ENCODE measurements at places on chromosomes 7 and 10.

- H3K36me3 ChIP-seq = no peaks in the 10 kb centered on the region
- no peaks in the 10 kb centered on the region for H3K4me1 ChIP-seq
Measured at GRCh38 chr7:124737760-124738300, 27.8 kb downstream of the GPR37 start.

DNA sequence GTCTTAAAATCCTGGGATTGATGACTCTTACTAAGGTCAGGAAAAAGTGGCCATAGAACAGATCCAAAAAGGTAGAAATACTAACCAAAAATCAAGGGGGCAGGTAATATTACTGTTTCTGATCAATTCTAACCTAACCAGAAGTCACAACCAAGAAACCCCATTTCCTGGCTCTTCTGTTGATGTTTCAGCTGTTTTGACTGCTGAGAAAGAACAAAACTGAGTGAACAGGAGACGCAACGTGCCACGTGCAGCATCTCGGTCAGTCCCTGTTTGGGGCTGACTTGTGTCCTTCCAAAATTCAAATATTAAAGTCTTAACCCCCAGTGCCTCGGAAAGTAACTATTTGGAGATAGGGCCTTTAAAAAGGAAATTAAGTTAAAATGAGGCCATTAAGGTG, 56.8 kb downstream of the JAZF1 start:
- H3K4me1 ChIP-seq = no peaks in the 10 kb centered on the region
- H3K27ac ChIP-seq = no peak overlapping the region
- H3K27me3 ChIP-seq = no peaks in the 10 kb centered on the region
- no peak overlapping the region for H3K4me3 ChIP-seq

DNA sequence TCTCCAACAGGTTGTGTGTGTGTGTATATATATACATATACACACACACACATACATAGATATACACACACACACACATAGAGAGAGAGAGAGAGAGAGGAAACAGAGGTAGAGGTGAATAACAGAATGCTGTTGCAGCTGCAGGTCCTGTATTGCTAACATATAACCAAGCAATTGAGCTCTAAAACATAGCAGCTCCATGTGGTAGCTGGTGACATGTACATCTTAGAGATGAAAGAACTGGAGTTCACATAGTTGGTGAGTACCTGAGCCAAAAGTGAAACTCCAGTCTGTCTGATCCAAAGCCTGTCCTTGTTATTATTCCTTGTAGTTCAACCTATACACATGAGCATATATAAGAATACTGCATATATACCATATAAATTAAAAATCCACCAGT, 152.9 kb upstream of the CSTF2T start:
- DNase-seq = no peak
- no peaks in the 10 kb centered on the region for H3K4me1 ChIP-seq
- no peak overlapping the region for H3K4me3 ChIP-seq
- H3K36me3 ChIP-seq = no peaks in the 10 kb centered on the region

DNA sequence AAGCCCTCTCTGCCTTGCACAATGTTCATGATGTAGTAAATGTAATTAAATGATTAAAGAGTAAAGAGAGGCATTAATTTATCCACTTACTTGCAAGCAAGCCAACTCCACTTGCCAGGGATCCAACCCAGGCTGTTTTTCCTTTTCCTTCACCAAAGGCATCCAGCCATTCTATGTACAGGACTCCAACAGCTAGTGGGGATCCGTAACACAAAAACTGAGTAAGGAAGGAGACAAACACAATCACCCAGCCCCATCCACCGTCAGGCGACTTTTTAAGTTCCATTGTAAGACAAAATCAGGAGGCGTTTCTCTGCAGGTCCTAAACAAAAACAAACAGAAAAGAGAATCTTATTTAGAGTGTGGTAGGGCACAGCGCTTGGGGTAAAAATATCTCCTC, 25.6 kb downstream of the SLC16A9 start:
- H3K4me3 ChIP-seq = no peak overlapping the region
- H3K4me1 ChIP-seq = peaks cover 42% of the 10 kb centered on the region
- H3K36me3 ChIP-seq = no peaks in the 10 kb centered on the region
- no peaks in the 10 kb centered on the region for H3K27me3 ChIP-seq
- DNase-seq = no peak
- no peak overlapping the region for H3K27ac ChIP-seq

GRCh38 chr7:16776053-16776452, 22.5 kb downstream of the TSPAN13 start:
- H3K36me3 ChIP-seq = no peaks in the 10 kb centered on the region
- no peak for DNase-seq
- H3K27ac ChIP-seq = no peak overlapping the region
- no peaks in the 10 kb centered on the region for H3K27me3 ChIP-seq
- peaks cover 9% of the 10 kb centered on the region for H3K4me1 ChIP-seq
- H3K4me3 ChIP-seq = no peak overlapping the region

DNA sequence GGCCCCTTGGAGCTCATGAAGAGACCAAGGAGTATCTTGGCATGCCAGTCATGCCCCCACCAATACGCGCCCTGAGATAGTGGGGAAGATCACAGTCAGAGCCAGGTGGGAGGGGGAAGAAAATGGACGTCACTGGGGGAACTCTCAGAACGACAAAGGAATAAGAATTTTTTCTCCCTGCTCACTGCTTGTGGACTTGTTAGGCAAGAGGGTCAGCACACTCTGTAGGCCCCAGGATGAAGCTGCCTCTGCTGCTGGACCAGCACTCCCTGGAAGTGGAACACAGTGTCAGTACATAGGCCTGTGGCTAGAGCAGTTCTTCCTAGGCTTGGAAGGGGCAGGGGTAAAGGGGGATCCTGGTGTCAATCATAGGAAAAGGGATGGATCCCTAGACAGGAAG, 46.5 kb downstream of the DRGX start:
- no peak overlapping the region for H3K27ac ChIP-seq
- no peaks in the 10 kb centered on the region for H3K27me3 ChIP-seq
- H3K4me3 ChIP-seq = no peak overlapping the region
- no peak for DNase-seq
- H3K4me1 ChIP-seq = no peaks in the 10 kb centered on the region

DNA sequence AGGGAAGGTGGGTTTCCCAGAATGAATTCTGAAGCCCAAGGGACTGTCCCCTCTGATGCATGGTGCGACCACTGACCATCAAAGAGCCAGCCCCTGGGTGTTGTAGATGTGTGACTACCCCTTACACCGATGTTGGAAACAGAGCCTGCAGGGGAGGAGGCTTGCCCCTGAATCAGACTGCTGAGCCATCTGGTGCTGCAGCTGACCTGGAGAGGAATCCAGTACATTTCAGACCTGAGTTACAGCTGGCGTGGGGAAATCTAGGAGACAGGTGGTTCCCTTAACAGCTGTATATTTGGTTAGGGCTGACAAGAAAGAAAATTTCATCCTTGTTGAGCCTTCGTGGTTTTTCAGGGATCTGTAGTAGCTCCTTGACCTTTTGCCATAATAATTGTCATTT, 195.5 kb downstream of the CELF2 start:
- DNase-seq = no peak
- no peak overlapping the region for H3K4me3 ChIP-seq
- no peaks in the 10 kb centered on the region for H3K36me3 ChIP-seq
- H3K27me3 ChIP-seq = no peaks in the 10 kb centered on the region

DNA sequence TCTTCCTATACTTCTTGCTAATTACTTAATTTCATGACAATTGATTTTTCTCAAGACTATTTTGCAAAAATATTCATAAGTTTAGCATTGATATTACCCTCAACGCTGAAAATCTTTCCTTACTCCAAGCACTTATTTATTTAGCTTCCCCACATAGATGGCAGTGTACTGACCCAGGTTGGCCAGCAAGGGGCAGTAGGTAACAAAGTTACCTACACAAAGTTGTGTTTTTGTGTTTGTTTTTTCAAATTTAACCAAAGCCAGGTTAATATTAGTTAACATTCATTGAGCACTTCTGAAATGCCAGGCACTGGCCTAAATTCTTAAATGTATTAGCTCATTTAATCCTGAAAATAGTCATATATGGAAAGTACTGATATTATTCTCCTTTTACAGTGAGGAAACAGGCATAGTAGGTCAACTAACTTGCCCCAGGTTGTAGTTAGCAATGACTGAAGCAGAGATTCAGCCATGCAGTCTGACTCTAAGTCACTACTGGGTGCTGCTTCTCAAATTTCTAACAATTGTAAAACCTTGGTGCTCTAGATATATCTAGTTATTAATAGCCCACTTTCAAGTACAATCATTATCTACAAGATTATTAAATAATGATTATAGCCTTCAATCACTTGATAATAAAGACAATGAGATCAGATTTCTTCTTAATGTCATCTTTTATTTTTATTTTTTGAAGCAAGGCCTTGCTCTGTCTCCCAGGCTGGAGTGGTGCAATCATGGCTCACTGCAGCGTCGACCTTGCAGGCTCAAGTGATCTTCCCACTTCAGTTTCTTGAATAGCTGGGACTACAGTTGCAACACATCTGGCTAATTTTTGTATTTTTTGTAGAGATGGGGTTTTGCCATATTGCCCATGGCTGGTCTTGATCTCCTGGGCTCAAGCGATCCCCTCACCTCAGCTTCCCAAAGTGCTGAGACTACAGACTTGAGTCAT, 5.8 kb upstream of the GGCT start:
- no peaks in the 10 kb centered on the region for H3K36me3 ChIP-seq
- H3K27ac ChIP-seq = no peak overlapping the region
- H3K27me3 ChIP-seq = no peaks in the 10 kb centered on the region

DNA sequence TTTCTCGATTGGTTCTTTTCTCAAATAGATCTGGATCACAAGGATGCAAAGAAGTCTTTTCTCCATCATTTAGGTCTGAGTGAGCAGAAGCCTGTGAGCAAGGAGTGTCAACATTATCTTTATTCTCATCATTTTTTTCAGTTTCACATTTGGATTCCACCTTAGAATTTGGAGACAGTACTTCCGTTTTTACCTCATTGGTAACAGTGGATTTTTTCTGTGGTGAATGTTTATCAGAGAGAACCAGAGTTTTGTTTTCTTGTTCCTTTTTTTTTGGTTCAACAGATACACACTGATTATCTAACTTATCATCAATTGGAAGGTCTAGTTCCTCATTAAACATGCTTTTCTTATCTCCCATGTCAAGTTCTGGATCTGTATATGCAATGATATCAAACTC, 151.3 kb downstream of the GALNT11 start:
- no peak overlapping the region for H3K27ac ChIP-seq
- no peaks in the 10 kb centered on the region for H3K4me1 ChIP-seq
- no peak for DNase-seq
- no peaks in the 10 kb centered on the region for H3K27me3 ChIP-seq
- no peak overlapping the region for H3K4me3 ChIP-seq

GRCh38 chr10:133143200-133143533, 16.9 kb upstream of the KNDC1 start:
- no peaks in the 10 kb centered on the region for H3K36me3 ChIP-seq
- H3K4me1 ChIP-seq = peaks cover 16% of the 10 kb centered on the region
- no peaks in the 10 kb centered on the region for H3K27me3 ChIP-seq
- no peak overlapping the region for H3K4me3 ChIP-seq

GRCh38 chr7:14148974-14149373, 159.5 kb upstream of the ETV1 start:
- no peaks in the 10 kb centered on the region for H3K36me3 ChIP-seq
- no peak overlapping the region for H3K27ac ChIP-seq
- no peak for DNase-seq

- no peaks in the 10 kb centered on the region for H3K36me3 ChIP-seq
- H3K27me3 ChIP-seq = peaks cover 5% of the 10 kb centered on the region
- DNase-seq = no peak
Measured at GRCh38 chr10:5396556-5397300, 7.9 kb downstream of the TUBAL3 start.

GRCh38 chr7:16648551-16648950, 2.6 kb downstream of the BZW2 start:
- peak overlapping the region; percentile 19 for H3K4me3 ChIP-seq
- no peaks in the 10 kb centered on the region for H3K36me3 ChIP-seq
- H3K27me3 ChIP-seq = no peaks in the 10 kb centered on the region

GRCh38 chr7:117283371-117283770, 39.5 kb downstream of the WNT2 start:
- H3K27me3 ChIP-seq = no peaks in the 10 kb centered on the region
- H3K4me3 ChIP-seq = no peak overlapping the region
- H3K27ac ChIP-seq = no peak overlapping the region
- no peaks in the 10 kb centered on the region for H3K36me3 ChIP-seq

GRCh38 chr7:116315803-116316202, 105.5 kb downstream of the TES start:
- peak overlapping the region; percentile 77 for H3K27ac ChIP-seq
- no peaks in the 10 kb centered on the region for H3K36me3 ChIP-seq
- DNase-seq = no peak
- no peaks in the 10 kb centered on the region for H3K27me3 ChIP-seq
- H3K4me3 ChIP-seq = no peak overlapping the region
- peaks cover 19% of the 10 kb centered on the region for H3K4me1 ChIP-seq

- H3K4me3 ChIP-seq = no peak overlapping the region
- no peaks in the 10 kb centered on the region for H3K27me3 ChIP-seq
- no peak overlapping the region for H3K27ac ChIP-seq
Measured at GRCh38 chr7:128735436-128735835, 3.7 kb upstream of the CALU start.

DNA sequence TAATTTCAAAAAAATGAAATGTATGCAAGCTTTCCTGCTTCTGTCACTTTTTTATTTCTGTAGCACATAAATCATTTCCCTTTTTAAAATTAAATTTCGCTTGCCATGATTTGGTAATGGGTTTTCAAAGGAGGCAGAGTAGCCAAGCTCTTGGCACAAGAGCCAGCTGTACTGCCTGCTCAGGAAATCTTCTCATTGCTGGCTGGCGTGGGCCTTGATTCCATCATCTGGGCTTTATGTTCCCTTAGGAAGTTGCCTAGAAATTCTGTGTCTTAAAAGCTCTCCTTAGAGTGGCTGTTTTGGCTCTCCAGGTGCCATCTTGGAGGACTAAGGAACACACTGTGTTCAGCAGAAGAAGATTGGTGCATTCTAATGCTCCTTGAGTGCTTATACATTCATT, 107.4 kb downstream of the ARID5B start:
- no peak overlapping the region for H3K27ac ChIP-seq
- no peak overlapping the region for H3K4me3 ChIP-seq
- H3K27me3 ChIP-seq = no peaks in the 10 kb centered on the region
- H3K4me1 ChIP-seq = peaks cover 56% of the 10 kb centered on the region
- H3K36me3 ChIP-seq = no peaks in the 10 kb centered on the region

- peaks cover 33% of the 10 kb centered on the region for H3K4me1 ChIP-seq
- no peak within 1 kb of the TSS for H3K27ac ChIP-seq
- peaks cover 100% of the 10 kb centered on the region for H3K27me3 ChIP-seq
- DNase-seq = no peak
- no peaks in the 10 kb centered on the region for H3K36me3 ChIP-seq
Measured at GRCh38 chr7:27173956-27174873, at the start of gene HOXA10. HOXA10 (minus strand) TSS chr7:27174320; CDS start chr7:27174306, 14 bp downstream.

- no peaks in the 10 kb centered on the region for H3K36me3 ChIP-seq
- no peak overlapping the region for H3K27ac ChIP-seq
- DNase-seq = no peak
- peaks cover 20% of the 10 kb centered on the region for H3K4me1 ChIP-seq
- H3K27me3 ChIP-seq = no peaks in the 10 kb centered on the region
Measured at GRCh38 chr10:23370106-23370505, 25.5 kb upstream of the C10orf67 start.

GRCh38 chr7:66303454-66304155, 98.5 kb downstream of the TPST1 start:
- no peak overlapping the region for H3K4me3 ChIP-seq
- peak overlapping the region; percentile 83 for H3K27ac ChIP-seq
- H3K27me3 ChIP-seq = no peaks in the 10 kb centered on the region
- no peaks in the 10 kb centered on the region for H3K36me3 ChIP-seq
- H3K4me1 ChIP-seq = peaks cover 35% of the 10 kb centered on the region
